Glomerular endothelial cell (primary cell): ENCODE measurements at places on chromosomes 11 and 22. TPM values are rescaled to one million over a fixed set of nuclear protein-coding genes. Genes with fewer than 3 reads are reported as not detected.

UPK2 gene
- not detected in 2 replicates for total RNA-seq

RAG1 gene
- 3.0 and 3.8 TPM in 2 replicates for total RNA-seq

CD3E gene
- not detected in 2 replicates for total RNA-seq

CD3D gene
- not detected in 2 replicates for total RNA-seq

GGTLC3 gene
- not detected in 2 replicates for total RNA-seq

OOSP3 gene
- not detected in 2 replicates for total RNA-seq

CBLIF gene
- total RNA-seq, result not detected in 2 replicates

HOATZ gene
- not detected in 2 replicates for total RNA-seq

ALKBH3 gene
- 31.2 and 31.6 TPM in 2 replicates for total RNA-seq

POU2AF2 gene
- total RNA-seq, result not detected in 2 replicates

SLC17A6 gene
- total RNA-seq, result not detected in 2 replicates

SLC25A45 gene
- total RNA-seq, result 2.0 and 3.5 TPM in 2 replicates

CSF2RB gene
- 3.6 and 19.8 TPM in 2 replicates for total RNA-seq

ARHGAP42 gene
- total RNA-seq, result 11.9 and 12.7 TPM in 2 replicates

FOLR1 gene
- total RNA-seq, result 1.2 TPM in 1 of 2 replicates, not detected in the other

YAP1 gene
- total RNA-seq, result 26.2 and 37.9 TPM in 2 replicates

ALG8 gene
- 20.1 and 25.8 TPM in 2 replicates for total RNA-seq

ACR gene
- 0.76 TPM in 1 of 2 replicates, not detected in the other for total RNA-seq

HBG1 gene
- total RNA-seq, result not detected in 2 replicates

CCDC85B gene
- 201 and 204 TPM in 2 replicates for total RNA-seq

OR5B12 gene
- not detected in 2 replicates for total RNA-seq

MAPK8IP1 gene
- 8.5 and 8.9 TPM in 2 replicates for total RNA-seq

MIOX gene
- not detected in 2 replicates for total RNA-seq

SYCE3 gene
- 1.7 and 2.6 TPM in 2 replicates for total RNA-seq

CDC42EP1 gene
- 89.3 and 120 TPM in 2 replicates for total RNA-seq

IL10RA gene
- 0.12 and 0.78 TPM in 2 replicates for total RNA-seq

DDTL gene
- 2.6 TPM in 1 of 2 replicates, not detected in the other for total RNA-seq

SERPING1 gene
- 0.53 and 1.5 TPM in 2 replicates for total RNA-seq
